ENCODE measurements at places on chromosomes 4 and X.
A peak's percentile ranks its signal among the peaks of the same experiment; 100 is the strongest.

- DNase-seq = no peak
These were observed 52.1 kb upstream of the NAP1L2 start for GRCh38 chrX:73266766-73267165.

DNA sequence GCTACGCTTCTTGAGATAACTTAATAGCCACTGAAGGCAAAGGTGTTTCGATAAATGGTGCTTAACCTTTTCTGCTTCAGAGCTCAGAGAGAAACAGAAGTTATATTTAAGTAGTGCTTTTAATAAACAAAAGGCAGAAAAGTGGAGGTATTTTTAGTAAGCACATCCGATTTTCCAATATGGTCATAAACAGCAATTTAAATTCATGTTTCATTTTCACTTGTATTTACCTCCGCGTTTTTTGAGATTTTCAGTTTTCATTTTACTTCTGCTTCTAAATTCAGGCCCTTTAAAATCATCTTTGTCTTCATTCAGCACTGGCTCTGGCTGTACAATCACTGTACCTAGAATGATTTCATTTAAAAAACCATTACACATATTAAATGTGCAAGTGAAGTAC, 92.4 kb downstream of the ATRX start:
- DNase-seq = no peak

- DNase-seq = peak; percentile 59
These were observed 27.8 kb downstream of the ELF4 start for GRCh38 chrX:130082244-130083106.

GRCh38 chrX:153598541-153599191, at the start of gene CCNQ:
Gene CCNQ (minus strand): TSS chrX:153599139. CDS start chrX:153599073, 66 bp downstream.
- no peak for DNase-seq

GRCh38 chr4:73607375-73608033, 12.7 kb downstream of the RASSF6 start:
- no peak for DNase-seq

DNA sequence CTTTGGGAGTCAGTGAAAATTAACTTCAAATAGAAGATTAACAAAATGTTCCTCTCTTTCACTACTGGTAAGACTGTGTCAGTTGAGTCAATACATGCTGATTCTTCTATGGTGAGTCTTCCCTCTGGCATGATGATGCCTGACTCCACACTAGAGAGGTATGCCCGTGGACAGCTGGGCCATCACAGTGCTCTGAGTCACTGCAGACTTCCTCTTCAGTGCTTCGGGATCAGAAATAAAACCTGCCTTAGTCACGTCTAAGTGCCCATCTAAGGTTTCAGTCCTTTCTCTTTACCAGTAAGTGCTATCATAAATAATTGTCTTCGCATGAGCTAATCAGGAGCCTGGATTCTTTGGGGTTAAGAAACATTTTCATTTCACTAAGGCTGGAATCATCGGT, 1.6 kb upstream of the ASB5 start:
- DNase-seq = no peak

DNA sequence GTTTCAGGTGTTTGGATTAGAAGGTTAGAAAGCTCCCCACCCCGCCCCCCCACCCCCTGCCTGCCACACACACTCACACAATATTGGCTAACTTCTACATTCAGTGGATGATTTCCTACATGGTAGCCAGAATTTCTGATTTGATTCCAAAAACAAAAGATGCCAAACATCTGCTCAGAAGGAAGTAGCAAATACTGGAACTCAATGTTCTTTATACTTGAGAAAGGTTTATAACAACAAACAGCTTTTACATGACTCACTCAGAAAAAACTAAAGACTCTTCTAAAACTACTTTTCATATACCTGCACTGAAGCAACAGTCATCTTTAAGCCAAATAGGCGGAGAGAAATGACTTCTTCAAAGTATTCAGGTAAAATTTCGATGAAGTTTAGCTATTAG, 750.5 kb upstream of the POU3F4 start:
- no peak for DNase-seq

- DNase-seq = no peak
These were observed 7.2 kb downstream of the IRAK1 start for GRCh38 chrX:154012336-154012991.

- DNase-seq = no peak
These were observed 20.1 kb downstream of the MMAA start for GRCh38 chr4:145639186-145639698.

- no peak for DNase-seq
These were observed 75.2 kb downstream of the PAQR3 start for GRCh38 chr4:78863991-78864390.

GRCh38 chrX:134543288-134543687, 83.3 kb downstream of the HPRT1 start:
- no peak for DNase-seq

DNA sequence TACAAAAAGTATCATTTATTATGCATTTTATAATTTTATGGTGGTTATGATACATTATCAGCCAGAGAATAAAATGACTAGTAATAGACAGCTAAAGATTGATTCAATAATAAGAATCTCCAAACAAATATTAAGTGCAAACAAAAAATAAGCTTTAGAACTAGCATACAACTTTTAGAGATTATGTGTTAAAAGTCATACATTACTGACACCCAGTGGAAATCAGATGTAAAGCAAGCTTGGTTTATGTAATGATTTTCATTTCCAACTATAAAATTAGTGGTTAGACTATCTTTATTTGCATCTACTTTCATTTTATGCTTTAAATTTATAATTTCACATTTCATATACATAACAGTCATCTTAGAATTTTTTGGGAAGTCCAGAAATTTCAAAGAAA, 57.7 kb downstream of the IL13RA2 start:
- no peak for DNase-seq

GRCh38 chrX:71815906-71816156, 52.7 kb downstream of the CXorf49B start:
- DNase-seq = no peak

DNA sequence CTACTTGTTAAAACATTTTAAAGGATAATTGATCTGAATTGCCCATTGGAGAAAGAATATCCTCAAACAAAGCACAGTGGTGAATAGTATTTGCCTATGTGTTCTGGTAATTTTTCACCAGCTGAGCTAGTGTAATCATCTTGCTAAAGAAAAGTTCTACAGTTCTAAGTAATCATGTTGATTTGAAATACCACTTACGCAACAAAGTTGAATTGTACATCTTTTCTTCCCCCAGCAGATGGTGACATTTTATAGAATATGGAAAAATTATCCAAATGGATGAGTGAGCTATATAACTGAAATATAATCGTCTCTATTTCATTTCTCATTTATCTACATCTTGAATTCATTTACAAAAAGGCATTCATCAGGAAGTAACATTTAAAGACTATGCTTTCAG, 9.7 kb upstream of the ZNF674 start:
- no peak for DNase-seq

DNA sequence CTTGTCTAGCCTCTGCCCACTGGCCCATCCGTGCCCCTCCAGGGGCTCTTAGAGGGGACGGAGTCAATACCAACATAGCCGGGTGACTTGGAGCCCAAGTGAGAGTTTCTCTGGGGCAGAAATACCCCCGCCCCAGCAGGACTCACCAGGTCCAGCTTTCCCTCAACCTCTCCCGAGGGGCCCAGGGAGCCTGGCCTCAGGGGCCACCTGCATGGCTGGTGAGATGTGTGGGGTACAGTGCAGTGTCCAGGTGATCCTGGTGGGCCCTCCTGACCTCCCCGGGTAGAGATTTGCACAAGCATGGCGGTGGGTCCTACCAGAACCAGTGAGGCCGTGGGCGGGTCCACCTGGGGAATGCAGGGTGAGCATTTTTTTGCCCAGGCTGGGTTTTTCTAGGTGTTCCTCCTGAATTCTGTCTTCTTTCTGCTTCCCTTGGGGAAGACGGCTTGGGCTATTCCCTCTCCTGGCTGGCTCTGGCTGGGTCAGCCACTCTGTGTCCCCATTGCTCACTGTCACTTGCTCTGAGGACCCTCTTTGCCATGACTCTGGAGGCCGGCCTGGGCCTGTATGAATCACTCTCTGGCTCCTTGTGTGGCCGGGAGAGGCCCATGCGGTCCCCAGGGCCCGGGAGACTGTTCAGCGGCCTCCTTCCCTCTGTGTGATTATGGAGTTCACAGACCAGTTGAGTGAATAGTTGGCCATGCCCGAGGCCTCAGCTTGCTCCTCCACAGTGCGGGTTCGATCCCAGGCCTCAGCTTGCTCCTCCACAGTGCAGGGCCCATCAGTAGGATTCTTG, 71.0 kb upstream of the NKX1-1 start:
- no peak for DNase-seq

DNA sequence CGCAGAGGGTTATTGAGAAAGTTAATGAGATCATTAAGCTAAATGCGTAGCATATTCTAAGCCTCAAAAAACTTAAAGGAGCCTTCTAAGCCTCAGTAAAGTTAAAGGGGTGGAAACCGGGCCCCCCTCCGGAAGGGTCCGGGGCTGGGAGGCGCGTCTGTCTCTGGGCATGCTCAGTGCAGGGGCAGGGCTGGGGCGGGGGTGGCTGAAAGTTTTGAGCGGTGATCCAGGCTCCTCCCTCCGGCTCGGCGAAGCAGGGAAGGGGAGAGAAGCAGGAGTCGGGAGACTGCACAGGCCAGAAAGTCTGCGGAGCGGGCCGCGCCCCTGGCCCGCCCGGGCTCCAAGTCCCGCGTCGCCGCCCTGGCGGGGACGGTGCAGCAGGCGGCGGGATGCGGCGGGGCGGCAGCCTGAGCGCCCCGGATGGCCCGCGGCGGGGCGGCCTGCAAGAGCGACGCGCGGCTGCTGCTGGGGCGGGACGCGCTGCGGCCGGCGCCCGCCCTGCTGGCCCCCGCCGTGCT, at the start of gene EVC:
Gene EVC (plus strand): TSS at position 241 of the 518 bp plus-strand sequence. CDS start 180 bp downstream, at position 421.
- DNase-seq = no peak

DNA sequence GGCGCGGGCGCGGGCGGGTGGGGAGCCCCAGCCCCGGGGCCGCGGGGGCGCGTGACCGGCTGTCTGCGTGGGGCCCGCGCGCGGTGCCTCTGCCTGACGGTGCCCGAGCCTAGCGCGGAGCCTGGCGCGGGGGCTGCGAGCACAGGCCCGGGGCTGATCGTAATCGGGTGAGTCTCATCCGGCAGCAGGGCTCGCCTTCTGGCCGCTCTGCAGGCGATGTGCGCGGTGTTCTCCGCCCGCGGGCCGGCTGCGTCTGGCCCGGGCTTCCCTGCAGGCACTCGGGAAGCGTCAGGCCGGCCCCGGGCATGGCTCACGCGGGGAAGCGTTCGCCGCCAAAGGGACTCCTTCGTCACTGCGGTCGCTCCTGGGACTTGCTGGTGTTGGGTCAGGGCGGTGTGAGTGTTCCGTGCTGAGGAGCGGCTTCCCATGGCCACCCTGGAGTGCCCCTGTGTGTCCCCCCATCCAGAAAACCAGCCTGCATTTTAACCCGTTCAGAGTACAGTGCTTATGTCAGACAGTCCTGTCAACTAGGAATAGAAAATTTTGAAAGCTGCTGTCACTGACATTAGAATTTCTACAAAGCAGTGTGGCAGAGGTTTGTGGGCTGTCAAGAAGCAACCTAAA, 40.6 kb downstream of the FAM149A start:
- DNase-seq = no peak

DNA sequence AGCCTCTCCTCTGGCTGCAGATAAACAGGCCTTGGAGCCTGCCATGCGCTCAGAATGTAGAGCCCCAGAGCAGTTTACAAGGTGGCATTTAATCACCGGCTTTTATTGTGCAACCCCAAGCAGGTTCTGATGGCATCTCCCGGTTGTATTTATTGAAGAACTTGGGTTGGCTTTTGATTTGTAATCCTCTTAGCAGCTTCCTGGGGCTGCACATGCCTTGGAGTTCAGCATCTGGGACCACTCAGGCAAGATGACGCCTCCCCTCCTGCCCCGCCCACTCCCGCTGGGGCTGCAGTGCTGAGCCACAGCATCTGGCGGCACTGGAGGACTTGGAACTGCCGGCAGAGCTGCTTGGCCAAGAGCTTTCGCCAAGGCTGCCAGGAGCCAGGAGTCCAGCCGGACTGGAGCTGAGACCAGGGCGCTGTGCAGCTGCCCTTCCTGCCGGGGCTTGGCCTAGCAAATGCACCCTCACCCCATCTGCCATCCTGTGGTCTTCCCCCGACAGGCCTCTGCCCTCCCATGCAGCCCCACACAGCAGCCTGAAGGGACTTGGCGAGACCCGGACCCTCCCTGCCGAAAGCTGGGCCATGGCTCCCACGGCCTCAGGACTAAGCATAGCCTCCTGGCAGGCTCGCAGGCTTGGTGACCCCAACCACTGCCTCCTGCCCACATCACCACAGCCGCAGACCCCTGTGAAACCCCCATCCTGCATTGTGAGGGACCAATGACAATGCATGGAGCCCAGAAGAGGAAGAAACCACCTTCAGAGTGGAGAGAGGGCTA, 5.4 kb downstream of the HTRA3 start:
- no peak for DNase-seq

DNA sequence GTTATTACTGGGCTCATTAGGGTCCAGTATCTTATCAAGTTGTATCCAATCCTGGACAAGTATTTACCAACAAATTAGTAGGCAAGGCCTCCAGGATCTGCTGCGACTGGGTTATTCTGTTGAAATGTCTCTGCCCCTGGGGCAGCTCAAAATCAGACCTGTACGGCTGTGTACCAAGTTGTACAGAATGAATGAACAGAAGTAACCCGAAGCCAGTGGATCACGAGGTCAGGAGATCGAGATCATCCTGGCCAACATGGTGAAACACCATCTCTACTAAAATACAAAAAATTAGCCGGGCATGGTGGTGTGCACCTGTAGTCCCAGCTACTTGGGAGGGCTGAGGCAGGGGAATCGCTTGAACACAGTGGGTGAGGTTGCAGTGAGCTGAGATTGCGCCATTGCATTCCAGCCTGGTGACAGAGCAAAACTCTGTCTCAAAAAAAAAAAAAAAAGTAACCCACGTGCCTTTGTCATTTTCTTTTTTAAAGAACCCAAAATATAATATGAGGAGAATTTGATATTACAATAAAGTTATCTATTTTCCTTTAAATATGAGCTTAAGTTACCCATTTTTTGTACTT, 127.3 kb downstream of the CBR4 start:
- DNase-seq = no peak

GRCh38 chr4:663046-663437, 11.0 kb downstream of the ATP5ME start:
- DNase-seq = no peak

DNA sequence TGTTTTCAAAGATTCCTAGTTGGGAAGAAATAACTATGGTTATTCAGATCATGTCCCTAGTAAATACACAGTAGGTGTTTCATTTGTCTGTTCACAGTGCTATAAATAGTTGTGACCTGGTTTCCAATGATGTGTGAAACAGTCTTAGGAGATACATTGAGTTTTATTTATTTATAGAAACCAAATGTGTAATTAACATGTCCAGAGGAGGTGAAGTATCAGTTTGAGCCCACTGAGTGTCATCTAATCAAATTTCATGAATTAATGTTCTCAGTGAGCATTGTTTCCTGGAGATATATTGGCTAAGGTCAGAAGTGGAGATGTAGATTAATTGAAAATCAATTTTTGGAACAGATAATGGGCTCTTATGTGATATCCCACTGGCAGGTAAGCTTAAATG, 996.3 kb downstream of the FSTL5 start:
- DNase-seq = no peak

DNA sequence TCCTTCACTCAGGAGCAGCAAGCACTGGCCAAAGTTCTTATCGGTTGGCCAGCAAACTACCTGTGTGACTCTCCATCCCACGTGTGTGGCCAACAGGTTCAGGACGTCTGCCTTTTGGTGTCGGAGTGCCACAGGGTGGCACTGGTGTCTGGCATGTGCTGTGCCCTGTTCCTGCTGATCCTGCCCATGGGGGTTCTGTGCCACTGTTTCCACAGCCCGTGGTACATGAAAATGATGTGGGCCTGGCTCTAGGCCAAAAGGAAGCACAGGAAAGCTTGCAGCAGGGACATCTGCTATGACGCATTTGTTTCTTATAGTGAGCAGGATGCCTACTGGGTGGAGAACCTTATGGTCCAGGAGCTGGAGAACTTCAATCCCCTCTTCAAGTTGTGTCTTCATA, 4.6 kb upstream of the TLR2 start:
- no peak for DNase-seq

GRCh38 chr4:166972071-166972470, 262.2 kb downstream of the SPOCK3 start:
- no peak for DNase-seq
